ENCODE measurements at places on chromosomes 5 and 9.

GRCh38 chr9:127049044-127049443 is 73.4 kb downstream of the ANGPTL2 start:
- DNase-seq: peak; percentile 63

DNA sequence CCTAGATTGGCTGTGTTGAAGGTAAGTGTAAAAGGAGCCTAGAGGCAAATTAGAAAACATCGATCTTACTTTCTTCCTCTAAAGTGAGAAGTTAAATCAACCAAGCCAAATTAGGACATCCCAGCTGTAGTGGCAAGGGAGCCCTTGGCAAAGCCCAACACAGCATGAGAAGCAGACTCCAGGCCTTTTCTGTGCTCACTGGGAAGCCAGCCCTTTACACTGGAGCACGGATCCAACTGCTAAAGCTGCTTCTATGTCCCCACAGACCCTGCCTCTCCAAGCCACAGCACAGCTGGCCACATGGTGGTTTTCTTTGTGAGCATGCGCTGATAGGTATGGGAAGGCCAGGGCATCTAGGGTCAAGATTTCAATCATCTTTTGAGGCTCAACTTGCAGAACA is 94.1 kb downstream of the APBA1 start:
- peak; percentile 75 for DNase-seq

- no peak for DNase-seq
These were observed 400 bp downstream of the KDM4C start for GRCh38 chr9:6758248-6758497.

GRCh38 chr5:138913773-138914172 is 38.6 kb upstream of the LRRTM2 start:
- no peak for DNase-seq

DNA sequence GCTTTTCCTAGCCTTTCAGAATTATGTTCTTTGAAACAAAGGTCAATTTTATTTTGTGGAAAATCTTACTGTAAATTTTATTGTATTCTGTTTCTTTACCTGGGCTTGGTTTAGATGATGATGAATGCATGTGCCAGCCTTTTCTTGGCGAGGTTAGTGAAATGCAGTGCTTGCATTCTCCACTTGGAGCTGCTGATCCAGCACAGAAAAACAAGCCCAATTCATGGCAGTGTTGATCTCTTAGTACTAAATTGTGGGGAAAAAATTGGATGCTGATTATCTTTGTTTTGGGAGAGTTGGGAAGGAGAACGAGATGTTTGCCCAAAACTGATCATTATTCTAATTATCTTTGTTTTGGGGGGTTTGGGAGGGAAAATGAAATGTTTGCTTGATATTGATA is 3.7 kb downstream of the HABP4 start:
- DNase-seq: peak; percentile 37

DNA sequence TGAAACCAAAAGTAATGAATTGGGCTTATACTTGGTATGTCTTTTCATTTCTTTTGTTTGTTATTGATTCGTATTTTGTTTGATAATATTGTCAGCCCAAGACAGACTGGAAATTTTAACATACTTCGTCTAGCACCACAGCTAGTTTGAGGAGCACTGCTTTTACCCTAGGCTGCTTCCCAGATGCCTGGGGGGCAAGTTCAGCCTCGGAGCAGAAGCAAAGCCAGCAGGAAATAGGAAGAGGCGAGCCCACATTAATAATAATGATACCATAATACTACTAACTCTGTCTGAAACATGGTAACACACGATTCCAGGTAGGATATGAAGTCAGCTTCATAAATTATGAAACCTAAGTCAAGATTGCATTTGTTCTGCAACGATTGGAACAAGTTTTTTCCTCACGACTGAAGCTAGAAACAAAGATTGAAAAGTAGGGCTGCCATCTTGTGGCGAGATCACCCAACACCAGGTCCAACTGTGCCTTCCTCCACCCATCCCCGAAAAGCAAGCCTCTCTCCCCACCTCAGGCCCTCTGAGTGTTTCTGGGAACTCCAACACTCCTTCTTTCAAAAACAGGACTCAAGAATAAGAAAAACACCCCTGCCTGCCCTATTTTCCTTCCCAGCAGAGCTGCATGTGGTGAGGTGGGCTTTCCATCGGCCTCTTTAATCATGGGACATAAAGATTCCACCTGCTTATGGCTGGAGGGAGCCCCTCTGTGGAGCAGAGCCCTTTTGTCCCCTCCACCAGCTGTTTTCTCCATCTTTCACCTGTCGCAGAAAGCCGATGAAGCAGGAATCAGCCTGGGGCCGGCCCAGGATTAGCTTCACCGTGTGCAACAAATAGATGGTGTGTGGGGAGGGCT is 236.4 kb downstream of the CAAP1 start:
- peak; percentile 72 for DNase-seq

GRCh38 chr5:54936201-54936600 is 49.2 kb downstream of the ESM1 start:
- DNase-seq: no peak

DNA sequence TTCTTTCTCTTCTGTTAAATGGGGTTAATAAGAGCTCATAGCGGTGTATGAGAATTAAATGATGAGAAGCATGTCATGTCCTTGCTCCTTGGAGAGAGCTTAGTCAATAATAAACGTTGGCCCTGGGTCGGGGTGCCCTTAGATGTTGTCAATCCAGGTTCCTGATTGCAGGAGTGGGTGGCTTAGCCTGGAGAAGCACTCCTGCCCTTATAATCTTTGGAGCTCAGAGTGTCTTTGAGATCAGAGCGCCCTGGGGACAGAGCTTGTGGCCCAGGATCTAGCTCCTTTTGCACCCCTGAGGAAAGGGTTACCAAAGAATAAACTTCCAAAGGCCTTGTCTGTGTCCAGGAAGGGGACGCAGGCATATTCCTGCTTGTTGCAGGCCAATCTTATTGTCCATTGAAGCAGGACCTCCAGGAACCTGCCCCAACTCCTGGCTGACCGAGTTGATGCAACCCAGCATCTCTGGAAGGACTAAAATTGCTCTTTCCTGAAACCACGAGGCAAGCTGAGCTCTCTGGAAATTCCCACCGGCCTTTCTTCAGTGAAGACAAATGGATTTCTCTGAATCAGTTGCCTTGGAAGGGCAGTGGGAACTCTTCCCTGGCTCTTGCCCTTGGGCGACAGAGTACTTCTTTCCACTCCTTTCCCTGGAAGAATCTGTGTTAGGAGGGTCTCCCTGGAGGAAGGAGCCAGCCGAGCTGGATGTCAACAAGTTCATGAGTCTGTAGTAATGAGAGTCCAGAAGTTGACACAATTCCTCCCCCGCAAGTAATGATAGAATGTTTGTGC is 6.4 kb upstream of the AMBP start:
- DNase-seq: peak; percentile 63

DNA sequence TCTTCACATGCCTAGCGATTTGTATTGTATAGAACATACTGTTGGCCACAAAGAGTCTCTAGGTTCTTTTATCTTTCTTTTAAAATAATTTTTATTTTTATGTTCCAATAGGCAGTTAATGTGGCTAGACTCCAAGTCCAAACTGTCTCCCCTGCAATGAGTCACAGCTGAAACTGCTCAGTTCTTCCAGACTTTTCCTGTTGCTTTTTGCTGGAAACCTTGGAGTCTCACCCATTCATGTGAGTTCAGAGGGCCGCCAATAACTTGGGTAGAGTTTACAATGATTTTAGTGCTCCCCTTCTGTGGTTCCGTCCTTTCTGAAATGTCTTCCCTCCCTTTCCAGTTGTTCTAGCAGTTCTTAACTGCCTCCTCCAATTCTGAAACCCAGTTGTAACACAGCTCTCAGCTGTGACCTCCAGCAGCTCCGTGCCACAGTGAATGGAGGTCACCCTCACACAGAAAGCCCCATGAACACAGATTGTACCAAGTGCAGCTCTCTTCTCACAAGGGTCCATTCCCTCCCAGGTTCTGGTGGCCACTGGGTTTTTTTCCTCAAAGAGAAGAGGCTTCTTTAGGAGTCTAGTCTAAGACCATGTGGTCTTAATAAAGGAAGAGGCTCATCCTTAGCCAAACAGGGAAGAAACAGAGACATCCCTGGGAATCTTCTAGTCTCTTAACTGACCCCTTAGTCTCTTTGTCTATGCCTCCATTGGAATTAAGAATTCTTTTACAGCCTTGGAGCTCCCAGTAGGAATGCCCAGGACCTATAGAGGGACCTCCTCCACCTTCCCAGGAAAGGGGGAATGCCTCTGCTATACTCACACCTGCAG is 198.5 kb downstream of the SPOCK1 start:
- DNase-seq: peak; percentile 34

GRCh38 chr9:131238402-131239021 is 37.8 kb downstream of the FAM78A start:
- peak; percentile 78 for DNase-seq

DNA sequence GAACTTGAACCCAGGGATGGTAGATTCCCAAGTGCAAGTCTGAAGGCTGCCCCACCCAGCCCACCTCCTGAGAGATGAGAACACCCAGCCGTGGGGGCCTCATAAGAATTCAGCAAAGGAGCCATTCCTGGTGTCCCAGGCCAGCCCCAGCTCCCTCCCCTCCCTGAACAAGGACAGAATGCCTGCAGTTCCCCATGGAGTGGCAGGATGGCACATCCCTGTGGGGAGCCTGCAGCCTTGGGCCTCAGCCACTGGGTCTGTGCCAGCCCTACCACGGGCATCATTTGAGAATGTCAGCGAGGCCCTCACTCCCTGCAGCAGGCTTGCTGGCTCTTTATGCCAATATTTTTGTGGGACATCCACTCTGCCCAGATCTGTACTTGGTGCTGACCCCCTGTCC is 36.2 kb upstream of the RAPGEF1 start:
- no peak for DNase-seq

- DNase-seq: no peak
These were observed 40.3 kb downstream of the SLC24A2 start for GRCh38 chr9:19748278-19749126.

DNA sequence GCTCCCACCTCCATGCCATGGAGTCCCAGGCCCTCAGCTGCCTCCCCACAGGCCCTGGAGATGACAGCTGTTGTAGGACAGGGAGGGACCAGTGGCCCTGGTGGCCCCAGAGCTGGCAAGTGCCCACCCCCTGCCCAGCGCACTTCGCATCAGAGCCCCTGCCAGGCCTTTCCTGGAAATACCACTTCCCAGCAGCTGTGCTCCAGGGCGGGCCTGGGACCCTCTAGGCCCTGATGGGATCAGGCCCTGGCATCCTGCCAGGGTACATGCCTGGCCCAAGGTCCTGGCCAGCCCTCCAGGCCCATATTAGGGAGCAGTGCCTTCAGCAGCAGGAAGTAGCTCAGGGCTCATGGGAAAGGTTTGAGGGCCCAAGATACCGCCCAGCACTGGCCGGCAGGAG is 2.5 kb downstream of the KCNT1 start:
- DNase-seq: peak; percentile 85

DNA sequence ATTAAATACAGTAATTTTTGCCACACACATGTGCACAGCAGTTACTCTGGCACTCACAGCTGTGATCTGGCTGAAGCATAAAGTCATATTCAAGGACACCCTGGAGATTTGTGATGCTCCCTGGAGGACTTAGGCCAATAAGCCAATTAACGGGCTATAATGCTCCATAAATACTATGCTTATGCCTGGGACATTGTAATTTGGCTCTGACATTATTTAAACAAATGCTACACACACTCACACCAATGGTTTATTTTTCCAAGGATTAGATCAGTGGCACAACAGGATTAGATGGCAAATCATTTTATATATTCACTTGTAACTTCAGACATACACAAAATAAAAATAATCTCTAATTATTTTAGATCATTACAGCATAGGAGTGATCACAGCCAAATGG is 111.2 kb downstream of the LMNB1 start:
- no peak for DNase-seq

DNA sequence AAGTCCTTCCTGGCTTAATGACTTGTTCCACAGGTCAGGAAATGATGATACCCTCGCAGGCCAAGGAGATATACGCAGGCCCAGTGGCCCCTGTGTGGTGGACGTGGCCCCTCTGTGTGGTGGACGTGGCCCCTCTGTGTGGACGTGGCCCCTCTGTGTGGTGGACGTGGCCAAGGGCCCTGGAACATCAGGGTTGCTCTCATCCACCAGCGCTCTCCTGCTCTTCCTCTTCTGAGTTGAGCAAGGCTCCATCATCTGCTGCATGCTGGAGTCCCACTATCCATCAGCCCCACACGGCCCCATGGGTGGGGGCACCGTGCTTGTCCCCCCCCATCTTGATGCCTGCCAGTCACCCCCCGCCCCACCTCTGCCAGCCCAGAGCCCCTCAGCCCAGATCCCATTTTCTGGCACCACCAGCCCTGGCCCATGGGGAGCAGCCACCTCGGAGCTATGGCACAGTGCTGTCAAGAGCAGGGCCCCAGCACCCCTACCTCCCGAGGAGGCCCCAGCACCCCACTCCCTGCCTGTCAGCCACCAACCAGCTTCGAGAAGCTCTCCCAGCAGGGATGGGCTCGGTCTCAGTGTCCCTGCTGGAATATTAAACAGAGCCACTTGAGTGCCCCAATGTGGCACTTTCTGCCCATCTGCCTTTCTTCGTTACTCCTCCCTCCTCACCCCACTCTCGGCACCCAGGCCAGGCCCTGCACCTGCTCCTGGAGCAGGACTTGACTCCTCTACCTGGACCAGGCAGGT is 8.1 kb downstream of the LRRC14B start:
- DNase-seq: no peak

DNA sequence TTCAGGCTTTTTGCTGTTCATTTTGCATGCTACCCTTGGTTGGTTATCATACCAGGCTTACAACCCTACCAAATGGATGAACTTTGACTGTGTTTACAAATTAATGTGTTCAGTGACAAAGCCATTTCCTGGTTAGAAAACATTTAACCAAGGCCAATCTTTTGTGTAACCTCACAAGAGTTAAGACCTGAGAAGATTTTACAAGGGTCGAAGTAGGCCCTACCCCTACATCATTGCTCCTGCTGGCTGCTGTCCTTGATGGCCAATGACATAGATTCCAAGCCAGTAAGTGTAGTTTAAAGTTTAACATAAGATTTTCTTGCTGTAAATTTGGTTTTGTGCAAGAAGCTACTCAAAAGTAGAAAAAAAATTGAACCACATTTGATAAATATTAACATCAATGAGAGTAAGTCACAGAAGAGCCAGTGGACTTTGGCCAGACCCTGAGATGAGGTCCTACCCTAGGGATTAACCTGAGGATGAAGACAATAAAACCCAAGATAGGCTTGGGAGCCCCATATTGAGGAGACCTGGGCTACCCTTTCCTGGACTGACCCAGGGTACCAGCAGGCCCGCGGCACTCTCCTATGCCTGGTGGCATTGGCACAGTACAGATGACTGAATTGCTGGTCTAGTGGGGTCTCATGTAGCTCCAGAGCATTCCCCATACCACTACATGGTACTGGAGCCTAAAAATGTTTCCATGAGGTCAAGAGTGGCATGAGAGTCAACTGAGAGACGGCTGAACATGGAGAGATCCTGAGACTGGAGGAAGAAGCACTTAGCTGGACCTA is 8.3 kb downstream of the C1QTNF3 start:
- DNase-seq: no peak
